ENCODE measurements at places on chromosomes 13 and 19.

DNA sequence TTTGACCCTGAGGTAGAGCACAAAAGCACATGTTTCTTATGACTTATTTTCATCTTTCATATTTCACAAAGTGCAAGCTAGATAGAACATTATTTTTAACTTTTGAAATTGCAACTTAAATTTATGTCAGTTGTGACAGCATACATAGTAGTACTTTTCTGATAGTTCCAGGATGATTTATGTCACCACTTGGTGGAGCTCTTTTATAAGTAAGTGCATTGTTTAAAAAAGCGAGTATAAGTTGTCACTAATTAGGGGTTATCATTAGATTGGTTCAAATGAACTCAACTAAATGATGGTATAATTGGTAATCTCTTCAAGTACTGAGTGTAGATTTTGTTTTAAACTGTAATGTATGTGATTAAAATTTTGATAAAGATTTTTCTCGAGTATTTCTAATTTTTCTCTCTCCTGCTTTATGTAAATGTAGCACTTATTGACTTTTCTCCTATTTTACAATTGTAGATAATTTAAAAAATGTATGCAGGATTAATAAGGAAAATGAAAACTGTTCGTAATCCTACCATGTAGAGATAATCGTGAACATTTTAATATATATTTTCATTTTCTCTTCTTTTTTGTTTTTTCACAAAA is 31.1 kb downstream of the RB1 start:
- no peak for DNase-seq

DNA sequence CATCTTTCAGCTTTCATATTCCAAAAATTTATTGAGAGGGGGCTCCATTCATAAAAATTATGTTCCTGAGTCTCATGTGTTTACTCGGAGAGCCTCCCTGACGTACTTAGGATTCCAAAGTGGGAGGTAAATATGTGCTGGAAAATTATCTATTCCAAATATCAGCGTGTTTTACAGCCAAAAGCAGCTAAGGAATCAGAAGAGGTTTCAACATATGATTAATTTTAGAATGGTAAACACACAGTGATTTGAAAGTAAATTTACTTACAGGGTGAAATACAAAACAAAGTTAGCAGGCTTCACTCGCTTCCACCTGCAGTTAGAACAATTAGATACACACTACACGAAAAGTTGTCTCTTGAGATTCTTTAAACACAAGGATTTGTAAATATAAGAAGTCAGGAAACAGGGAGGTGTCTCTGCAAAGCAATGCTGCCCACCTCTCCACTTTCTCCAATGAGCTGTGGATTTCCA is 313.8 kb upstream of the NBEA start:
- no peak for DNase-seq

DNA sequence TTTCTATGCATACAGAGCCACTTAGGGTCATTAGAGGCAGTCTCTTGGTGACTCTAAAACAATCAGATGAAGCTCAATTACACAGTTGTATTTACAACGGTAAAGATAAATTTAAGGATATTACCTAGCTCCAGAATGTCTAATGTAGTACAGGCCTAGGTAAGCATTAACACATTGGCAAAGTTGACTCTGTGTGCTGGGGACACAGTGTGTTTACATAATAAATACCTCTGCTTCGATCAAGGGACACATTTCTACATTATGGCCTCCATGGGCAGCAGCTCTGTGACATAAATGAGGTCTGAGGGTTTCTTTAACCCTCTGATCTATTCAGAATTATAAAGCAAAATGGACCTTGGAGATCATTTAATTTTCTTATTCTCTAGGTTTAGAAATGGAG is 74.7 kb downstream of the SERP2 start:
- no peak for DNase-seq

DNA sequence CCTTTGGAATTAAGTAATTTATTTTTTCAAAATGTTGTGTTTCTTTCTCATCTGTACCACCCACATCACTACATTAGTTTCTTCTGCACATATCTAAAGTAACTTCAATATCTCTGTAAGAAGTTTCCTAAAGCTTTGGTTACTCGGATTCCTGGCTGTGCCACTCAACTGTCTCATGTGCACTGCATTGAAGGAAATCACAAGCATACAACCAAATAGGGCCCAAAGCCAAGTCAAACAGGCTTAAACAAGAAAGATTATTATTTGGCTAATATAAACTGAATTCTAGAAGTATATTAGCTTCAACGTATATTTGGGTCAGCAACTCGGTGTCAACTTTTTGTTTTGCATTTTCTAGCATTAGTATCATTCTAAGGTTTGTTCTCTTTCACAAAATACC is 1647.6 kb upstream of the SPRY2 start:
- no peak for DNase-seq

- peak; percentile 76 for DNase-seq
Observed at GRCh38 chr19:35124098-35125060, 8.8 kb downstream of the FXYD3 start.
